ENCODE measurements at places on chromosomes 11 and 22.

DNA sequence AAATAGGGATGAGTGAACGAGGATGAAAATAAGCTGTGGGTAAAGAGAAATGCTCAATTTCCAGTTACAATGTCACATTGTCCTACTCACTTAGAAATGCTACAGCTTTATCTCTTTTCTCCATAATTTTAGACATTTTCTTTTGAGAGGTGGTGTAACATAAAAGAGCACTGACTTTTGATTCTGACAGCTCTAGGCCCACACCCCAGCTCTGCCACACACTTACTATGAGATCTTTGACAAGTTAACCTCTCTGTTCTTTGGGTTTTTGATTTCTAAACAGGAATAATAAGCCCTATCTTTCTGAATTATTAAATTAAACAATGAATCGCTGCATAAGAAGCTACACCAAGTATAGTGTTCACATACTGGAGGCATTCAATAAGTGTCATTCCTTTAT, 228.3 kb upstream of the PITPNB start:
- no peak for ATAC-seq

GRCh38 chr22:20401376-20402014, 7.5 kb downstream of the ZNF74 start:
- ATAC-seq = no peak

GRCh38 chr22:36017651-36018091, 11.0 kb downstream of the RBFOX2 start:
- no peak for ATAC-seq

GRCh38 chr11:87330187-87330601, 292.5 kb downstream of the TMEM135 start:
- ATAC-seq = peak; percentile 44

DNA sequence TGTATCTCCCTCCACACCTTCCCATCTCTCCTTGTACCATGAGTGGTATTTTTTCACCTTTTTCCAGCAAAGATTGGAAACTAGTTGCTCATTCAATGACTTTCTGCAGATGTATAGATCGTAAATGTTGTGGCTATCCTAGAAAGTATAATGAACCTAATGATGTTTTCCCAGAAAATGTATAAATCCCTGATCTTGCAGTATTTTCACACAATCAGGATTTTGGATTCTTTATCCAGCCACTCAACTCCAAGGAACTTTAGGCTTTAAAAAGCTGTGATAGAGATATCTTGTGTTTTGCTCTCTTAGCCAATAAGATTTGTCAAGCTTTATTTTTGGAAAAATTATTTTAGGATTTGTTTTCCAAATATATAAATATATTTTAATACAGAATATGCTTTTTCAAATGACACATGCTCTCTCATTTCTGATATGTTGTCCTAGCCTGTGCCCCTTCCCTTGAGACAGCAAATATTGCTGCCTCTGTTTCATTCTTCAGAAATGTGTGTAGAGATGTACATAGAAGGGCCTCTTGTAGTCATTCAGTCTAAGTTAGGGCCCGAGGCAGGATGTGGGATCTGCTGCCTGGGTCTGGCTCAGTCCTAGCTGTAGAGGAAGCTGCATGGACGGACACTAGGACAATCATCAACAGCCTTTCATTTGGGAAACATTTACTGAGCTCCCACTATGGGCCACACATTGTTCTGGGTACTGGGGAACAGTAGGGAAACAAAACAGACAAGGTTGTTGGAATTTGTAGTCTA, 62.4 kb downstream of the NAV2 start:
- no peak for ATAC-seq

GRCh38 chr11:14541192-14541947, 21.2 kb upstream of the PSMA1 start:
- peak; percentile 69 for ATAC-seq

GRCh38 chr22:49838771-49839717, 11.4 kb upstream of the BRD1 start:
- ATAC-seq = no peak

GRCh38 chr22:32103658-32104315, 55.3 kb downstream of the C22orf42 start:
- no peak for ATAC-seq

GRCh38 chr11:102560555-102561011, 30.0 kb upstream of the MMP7 start:
- peak; percentile 66 for ATAC-seq

DNA sequence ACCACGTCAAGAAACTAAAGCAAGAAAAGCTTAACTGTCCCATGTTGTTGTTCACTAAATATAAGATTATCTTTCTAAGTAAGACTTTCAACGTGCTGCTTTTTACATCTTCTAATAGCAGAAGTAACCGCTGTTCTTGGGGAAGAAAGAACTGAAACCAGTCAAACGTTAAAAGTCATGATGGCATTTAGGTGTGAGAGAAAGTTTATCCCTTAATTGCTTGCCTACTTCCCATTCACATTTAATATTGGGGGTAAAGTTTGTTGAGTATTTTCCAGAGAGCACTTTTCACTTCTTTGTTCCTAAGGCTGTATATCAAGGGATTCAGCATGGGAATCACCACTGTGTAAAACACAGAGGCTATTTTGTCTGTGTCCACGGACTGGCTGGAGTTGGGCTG, 970 bp downstream of the OR5B21 start:
- no peak for ATAC-seq

DNA sequence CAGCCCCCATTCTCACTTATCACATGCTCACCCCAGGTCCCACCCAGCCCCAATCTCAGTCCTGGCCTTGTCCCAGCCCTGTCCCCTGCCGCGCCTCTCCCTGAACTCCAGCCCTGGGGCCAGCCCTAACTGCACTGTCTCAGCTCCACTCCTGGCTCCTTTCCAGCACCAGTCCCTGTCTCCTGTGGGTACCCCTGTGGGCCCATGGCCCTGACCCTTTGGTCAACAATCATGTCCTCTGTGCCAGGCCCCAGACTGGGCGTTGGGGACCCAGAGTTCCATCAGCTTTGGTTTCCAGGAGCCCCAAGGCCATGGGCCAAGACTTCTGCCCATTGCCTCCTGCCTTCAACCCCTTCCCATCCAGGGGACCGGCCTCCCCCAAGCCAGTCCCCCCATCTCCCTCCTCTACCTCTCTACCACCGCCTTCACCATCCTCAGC, 757 bp downstream of the SPI1 start:
- ATAC-seq = no peak

DNA sequence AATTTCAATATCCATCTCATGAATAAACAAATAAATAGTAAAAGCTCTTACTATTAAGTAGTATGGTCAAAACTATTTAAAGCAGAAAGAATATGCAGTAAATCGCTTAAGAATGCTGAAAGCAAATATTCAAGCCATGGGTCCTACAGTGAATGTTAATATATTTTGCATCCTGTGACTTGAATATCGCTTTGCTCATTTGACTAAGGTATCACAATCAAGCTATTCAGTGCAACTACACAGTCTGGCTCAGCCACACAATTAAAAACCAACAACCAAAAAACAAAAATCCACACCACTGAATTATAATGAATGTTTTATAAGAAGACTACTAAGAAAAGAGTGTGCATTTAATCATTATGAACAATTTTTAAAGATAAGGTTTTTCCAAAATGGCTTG, 45.3 kb downstream of the RAB6A start:
- no peak for ATAC-seq

GRCh38 chr22:29917052-29917902, 34.3 kb downstream of the MTMR3 start:
- ATAC-seq = peak; percentile 72

GRCh38 chr11:9573775-9574621, 528 bp downstream of the WEE1 start:
- peak; percentile 23 for ATAC-seq

GRCh38 chr11:8103909-8104308, 22.9 kb downstream of the TUB start:
- no peak for ATAC-seq

GRCh38 chr11:94171693-94172440, 43.2 kb downstream of the PANX1 start:
- ATAC-seq = no peak

DNA sequence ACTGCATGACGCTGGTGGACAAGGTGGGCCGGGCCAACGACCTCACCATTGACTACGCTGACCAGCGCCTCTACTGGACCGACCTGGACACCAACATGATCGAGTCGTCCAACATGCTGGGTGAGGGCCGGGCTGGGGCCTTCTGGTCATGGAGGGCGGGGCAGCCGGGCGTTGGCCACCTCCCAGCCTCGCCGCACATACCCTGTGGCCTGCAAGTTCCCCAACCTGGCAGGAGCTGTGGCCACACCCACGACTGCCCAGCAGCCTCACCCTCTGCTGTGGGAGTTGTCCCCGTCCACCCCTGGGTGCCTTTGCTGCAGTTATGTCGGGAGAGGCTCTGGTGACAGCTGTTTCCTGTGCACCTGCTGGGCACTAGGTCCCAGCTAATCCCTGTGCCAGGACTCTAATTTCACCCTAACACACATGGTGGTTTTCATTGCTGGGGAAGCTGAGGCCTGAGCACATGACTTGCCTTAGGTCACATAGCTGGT, 49.0 kb upstream of the PPP6R3 start:
- no peak for ATAC-seq

GRCh38 chr22:29145321-29146072, 60.2 kb upstream of the EMID1 start:
- no peak for ATAC-seq

DNA sequence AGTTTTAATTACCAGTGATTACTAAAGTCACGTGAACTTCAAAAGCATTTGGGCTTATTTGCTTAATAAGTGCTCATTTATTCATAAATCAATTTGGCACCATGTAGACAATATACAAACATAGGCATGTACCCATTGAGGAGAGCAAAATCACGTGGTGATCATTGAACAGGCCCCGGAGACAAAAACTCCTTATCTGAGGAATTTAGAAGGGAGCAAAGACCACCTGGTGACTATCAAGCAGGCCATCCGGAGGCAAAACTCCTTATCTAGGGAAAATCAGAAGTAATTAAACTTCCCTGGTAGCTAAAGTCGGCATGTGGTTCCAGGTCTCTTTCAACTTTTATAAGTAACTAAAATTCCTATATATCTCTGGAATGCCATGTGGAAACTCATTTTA, 5.7 kb upstream of the BTBD10 start:
- ATAC-seq = no peak

- no peak for ATAC-seq
These were observed 9.0 kb downstream of the NEAT1 start for GRCh38 chr11:65431451-65432099.

DNA sequence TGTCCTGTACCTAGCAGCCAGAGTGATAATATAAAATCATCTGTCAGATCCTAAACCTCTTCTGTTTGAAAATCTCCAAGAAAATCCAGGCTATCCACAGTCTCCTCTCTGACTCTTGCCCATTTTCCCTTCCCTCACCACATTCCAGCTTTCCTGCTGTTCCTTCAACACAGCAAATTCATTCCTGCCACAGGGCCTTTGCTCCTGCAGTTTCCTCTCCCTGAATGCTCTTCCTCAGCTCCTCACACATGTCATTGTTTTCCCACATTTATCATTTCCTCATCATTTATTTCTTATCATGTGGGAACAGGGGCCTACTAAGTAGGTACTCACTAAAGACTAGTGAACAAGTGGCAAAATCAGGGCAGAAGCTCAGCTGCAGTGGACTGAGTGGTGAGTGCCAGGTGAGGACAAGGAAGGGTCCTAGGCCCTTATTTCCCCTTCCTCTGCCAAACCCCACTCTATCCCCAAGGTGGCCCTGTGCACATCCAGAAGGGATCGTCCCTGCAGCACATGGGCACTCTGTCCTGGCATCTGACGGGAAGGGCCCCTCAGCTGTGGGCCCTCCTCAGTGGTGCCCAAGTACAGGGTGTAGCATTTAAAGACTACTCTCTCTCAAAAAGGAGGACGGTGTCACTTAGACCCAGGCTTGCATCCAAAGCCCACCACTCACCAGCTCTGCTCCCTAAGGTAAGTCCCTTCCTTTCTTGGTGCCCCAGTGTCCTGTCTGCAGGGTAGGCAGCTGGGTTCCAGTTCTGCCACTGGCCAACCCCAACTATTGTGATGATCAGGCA, 2.0 kb downstream of the LRRC32 start:
- ATAC-seq = no peak

- ATAC-seq = no peak
These were observed 35.4 kb downstream of the LMO1 start for GRCh38 chr11:8228231-8228630.

DNA sequence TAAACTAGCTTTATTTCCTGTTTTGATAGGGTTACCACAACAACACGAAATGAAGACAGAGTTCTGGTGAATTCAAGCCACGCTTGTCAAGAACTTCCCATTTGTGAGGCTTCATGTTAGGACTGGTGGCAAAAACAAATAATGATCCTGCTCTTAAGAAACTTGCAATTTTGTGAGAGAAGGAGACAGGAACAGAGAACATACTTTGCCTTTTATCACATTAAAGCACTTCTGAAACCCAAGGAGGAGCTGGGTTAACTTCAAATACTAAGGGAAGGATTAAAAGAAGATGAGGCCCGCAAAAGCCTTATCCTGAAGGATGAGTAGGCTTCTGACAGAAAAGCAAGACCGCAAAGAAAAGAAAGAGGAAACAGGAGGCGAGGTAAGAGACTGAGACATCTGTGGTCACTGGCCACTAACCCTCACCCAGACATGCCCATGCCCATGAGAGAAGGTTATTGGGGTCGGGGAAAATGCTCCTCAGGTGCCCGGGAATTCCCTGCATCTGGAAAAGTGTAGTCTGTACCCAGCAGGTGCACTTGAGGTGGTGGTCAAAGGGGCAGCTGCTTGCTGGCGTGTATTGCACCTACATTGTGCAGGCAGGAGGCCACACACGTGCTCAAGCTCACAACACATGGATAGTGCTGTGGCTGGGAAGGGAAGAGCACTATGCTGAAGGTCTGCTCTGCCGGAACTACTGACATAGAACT, 50.5 kb downstream of the MAPK1 start:
- ATAC-seq = peak; percentile 75

- no peak for ATAC-seq
These were observed 93.5 kb downstream of the MRTFA start for GRCh38 chr22:40542821-40543540.

- no peak for ATAC-seq
These were observed 11.6 kb downstream of the SRPRA start for GRCh38 chr11:126257144-126257543.

DNA sequence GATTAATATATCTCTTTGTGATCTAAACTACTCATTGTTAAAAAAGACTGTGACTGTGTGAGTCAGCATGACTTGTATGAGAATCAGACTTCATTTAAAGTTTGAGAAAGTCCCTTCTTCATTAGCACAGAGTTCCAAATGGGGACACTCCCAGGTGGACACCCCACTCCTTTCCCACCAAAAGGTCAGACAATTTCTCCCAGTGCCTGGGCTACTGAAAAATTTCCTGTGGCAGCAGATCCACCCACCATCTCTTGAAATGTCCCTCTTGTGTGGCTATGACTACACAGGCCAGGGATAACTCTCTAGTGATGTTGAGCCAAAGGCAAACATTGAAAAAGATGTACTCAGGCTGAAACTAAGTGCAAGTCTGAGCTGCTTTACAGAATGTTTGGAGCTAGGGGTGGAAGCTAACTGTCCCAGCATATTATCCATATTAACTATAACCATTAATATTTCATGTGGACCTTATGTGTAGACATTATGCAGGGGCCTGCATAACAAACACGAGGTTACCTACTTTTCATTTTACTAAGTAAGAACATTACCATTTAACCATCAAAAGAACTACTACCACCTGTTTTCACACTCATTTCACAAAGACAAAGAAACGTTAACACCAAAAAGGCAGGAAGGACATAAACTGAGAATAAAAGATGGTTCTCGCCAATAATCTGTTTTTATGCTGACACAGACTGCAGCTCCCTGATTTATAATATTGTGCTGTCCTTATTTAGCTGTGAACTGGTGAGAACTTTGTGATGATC, 44.8 kb downstream of the MMP20 start:
- ATAC-seq = no peak
